Caudate nucleus (tissue), 63 donors: ENCODE measurements at places on chromosomes 1 and 21.

GRCh38 chr1:80909172-80909784 lies 891.5 kb upstream of the ADGRL2 start:
- no peak for DNase-seq

DNA sequence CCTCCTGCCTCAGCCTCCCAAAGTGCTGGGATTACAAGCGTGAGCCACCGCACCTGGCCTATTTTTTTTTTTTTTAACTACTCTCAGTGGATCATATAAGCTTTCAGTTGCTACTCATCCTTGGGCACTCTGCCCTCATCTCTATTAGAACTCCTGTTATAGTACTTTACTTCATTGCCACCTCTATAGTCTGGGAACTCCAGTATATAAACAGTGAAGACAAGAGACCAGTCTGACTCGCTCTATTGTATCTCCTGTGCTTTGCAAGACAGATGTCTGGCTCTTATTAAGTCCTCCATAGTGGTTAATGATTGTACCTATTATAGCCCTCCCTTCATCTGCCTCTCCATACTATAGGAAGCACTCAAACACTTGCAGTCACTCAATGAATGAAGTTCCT lies 15.1 kb downstream of the KHDRBS1 start:
- DNase-seq = no peak

DNA sequence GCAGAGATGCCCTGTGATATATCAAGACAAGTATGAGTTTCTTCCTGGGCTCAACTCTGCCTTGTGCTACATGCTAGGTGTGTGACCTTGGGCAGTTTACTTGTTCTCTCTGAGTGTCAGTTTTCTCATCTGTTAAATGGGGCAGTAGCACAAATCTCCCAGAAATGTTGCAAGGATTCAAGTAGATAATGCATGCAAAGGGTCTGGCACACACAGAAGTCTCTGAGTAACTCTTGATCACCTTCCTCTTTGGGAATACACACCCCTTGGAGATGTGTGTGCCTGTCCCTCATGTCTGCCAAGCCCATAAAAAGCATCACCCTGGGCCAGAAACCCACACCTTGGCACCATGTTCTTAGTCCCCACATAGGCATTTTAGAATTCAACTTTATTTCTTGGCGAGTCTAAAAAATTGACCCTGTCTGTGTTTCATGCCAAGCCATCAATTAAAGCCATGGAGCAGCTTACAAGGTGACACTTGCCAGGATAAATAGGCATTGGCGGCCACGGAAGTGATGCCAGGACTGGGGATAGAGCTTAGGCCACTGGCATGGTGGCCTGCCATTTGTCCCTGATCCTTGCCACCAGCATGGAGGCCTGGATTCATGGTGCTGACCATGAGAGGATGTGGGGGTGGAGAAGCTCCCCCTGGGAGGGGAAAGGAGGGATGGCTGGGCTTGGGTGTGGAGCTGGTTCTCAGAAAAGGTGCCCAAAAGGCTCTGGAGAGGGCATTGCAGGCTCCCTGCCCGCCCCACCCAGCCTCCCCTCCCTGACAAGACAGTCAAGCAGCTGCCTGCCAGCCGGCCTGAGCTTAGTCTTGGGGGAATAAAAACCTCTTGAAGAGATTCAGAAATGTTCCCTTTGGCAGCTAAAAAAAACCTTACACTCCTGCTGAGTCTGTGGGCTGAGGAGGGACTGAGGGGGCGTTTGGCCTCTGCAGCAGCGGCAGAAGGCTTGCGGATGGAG lies 118.0 kb upstream of the IPO9 start:
- DNase-seq = no peak

- no peak for DNase-seq
Measured at GRCh38 chr1:245155272-245156040, 671 bp downstream of the KIF26B start.

- no peak for DNase-seq
Measured at GRCh38 chr1:85195703-85196102, 5.1 kb downstream of the SYDE2 start.

DNA sequence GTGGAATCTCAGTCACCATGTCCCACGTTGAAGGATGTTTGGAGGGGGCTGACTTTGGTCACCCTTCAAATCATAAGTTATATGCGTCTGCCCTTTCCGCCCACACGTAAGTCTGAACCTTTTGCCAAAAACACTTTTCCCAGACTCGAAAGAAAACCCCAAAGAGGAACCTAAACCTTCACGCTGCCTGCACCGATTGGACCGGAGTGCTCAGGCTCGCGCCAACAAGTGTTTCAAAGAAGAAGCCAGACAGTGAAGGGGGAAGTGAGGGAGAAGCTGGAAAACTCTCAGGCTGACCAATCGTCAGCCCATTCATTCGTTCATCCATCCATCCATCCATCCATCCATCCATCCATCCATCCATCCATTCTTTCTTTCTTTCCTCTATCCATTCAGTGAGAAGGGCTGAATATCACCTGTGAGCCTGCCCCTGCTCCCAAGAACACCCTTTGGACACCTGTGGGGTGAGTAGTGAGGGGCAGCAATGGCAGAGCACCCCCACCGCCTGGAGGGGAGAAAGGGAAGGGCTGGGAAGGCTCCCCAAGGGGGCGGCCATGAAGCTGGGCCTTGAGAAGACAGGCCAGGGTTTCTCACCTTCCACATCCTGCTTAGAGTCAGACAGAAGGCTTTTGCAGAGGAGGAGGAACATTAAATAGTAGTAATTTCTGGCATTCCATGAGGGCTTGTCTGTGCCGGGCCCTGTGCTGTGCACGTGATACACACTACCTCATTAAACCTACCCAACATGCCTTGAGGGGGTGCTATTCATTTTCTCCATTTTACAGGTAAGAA lies 27.1 kb upstream of the RUNX3 start:
- no peak for DNase-seq

DNA sequence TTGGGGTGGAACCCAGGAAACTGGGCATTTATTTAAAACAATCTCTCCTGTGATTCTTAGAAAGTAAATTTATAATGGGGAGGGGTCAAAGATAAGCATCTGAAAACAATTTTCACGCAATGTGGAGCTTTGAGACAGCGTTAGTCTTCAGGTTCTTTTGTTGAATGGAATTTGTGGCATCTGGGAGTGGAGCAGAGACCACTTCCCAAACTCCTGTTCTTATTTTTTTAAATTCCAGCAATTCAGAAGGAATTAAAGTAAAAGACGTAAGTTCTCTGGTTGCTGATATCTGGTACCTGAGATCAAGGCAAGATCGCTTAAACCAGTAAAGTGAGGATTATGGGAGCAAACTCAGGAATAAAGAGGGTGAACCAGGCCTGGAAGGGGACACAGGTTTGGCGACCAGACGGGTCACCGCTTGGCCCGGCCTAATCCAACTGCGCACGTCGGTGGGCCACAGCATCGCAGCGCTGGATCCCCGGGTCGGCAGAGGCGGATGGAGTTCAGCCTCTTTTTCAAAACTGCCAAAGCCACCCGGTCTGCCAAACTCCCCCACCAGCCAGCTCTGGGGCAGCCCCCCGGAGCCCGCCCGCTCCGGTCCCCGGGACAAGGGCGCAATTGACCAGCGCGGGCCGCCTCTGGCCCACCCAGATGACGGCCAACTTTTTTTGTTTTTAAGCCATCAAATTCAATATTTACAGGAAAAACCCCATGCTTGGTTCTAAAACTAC lies 754 bp upstream of the PDPN start:
- DNase-seq = no peak

DNA sequence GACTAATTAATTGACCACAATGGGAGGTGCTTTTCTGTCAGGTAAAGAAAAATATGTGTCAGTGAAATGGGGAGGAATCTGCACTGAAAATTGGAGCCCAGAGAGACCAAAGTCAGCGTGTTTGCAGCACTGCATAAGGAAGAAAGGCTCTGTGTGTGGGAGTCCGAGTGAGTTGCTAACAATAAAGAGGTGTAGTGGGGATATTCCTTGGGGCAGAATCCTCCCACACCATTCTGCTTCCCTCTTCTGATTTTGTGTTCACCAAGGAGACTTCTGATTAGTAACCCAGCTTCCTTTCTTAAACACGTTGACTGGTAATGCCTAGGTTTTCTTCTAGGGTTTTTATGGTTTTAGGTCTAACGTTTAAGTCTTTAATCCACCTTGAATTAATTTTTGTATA lies 240.5 kb downstream of the RPS6KC1 start:
- DNase-seq = no peak

DNA sequence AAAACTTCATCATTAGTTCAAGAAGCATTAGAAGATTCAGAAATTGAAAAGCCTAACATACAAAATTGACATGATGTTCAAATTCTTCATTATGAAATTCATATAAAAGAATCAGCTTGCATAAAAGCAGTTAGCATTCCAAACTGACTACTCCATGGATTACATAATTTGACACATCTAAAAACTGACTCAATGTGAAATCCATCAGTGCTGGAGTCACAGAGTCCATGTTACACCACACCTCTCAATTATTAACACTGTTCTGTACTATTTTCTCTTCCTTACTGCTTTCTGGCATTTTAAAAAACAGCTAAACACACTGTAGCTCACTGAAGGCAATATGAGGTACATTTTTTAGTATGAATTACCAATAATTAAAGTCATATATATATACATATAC lies 28.0 kb downstream of the ARHGAP29 start:
- DNase-seq = no peak

GRCh38 chr1:160460214-160460642 lies 59.9 kb downstream of the VANGL2 start:
- no peak for DNase-seq

DNA sequence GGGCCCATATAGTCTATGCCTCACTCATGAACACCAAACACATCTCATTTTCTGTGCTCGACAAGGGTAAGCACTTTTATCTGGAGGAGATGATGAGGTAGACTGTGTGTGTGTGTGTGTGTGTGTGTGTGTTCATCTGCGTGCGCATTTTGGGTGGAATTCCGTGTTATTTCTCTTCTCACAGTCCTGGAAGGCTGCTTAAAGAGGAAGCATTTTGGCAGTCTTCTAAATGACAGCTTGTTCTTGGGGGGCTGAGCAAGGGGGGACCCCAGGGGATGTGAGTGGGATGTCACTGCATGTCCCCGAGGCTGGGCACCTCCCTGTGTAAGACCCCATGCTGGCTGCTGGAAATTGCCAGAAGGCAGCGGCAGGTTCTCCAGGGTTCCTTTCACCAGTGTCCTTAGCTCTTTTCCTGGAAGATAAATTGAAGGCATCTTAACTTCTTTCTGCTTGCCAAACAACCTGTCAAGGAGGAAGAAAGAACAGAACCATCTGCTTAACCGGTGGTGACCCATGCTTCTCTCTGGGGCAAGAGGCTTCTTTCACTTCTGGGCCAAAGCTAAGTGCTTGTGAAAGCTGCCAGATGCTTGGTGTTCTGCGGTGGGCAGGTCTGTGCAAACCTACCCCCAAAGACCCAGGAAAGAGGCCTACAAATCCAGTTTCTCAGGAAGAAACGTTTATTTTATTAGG lies 9.9 kb upstream of the RD3 start:
- DNase-seq = no peak

DNA sequence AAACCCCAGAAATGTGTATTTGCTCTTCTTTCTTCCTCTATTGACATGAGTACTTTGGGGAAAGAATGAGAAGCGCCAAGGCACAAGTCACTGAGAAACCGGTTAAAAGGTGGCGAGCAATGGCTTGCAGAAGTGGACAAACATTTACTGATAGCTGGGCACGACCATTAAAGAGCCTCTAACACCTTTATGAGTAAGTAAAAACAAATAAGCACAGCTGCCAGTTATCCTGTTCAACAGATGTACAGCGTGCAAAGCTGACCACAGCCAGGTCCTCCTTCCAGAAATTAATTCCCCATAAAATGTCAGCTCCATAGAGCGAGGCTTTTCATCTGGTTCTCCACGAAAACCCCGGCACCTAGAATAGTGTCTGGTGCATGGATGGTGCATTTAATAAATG lies 72.7 kb downstream of the CAPZB start:
- no peak for DNase-seq

DNA sequence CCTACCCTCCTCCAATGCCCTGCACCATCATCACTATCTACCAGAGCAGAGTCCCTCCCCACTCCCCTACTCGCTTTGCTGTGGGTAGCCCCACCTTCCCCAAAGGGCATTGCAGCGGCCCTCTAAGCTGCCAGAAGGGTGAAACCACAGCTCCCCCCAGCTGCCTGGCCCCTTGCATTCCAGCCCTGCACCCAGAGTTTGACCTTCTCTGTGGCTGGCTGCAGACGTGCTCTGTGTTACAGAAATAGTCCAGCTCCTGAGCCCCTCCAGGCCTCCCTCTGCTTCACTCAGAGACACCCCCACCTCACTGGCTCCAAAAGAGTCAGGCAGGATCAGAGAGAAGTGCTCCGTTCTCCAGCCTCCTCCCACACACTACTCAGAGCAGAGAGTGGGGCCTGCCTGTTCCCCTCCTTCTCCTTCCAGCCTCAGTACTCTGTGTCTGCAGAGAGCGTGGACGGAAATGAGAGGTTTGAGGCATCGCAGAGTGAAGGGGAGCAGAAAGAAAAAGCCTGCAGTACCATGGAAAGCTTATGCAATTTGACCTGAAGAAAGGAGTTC lies 63.2 kb downstream of the PLEKHA6 start:
- DNase-seq = no peak

- DNase-seq = no peak
Measured at GRCh38 chr21:38679534-38679933, 126.2 kb upstream of the ETS2 start.

- no peak for DNase-seq
Measured at GRCh38 chr21:27326301-27326700, 359.4 kb upstream of the ADAMTS5 start.

GRCh38 chr21:25188677-25189079 lies 418.6 kb downstream of the MRPL39 start:
- DNase-seq = no peak

DNA sequence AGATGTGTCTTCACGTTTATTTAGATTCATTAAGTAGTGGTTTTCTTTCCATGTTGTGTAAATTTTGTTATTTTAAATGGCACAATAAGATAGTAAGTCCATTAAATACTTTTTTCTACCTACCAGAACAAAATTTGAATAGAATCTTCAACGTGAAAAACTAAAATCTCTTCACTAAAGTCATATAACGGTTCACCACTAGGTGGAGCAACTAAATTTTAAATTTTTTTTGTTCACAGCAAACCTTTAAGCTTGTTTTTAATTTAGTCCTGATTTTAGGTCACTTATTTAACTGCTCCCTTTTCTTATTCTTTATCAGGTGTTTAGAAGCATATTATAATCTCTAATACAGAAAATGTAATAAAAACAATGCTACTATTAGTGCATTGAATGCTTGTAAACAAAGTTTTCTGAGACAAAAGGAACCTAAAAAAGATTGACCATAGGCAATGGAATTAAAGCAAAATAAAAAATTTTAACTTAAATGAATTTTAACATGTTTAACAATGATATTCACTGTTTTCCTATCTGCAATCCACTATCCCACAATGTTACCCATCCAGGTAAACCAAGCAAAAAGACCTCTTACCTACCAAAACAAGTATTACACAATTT lies 28.3 kb upstream of the PKN2 start:
- DNase-seq = no peak

DNA sequence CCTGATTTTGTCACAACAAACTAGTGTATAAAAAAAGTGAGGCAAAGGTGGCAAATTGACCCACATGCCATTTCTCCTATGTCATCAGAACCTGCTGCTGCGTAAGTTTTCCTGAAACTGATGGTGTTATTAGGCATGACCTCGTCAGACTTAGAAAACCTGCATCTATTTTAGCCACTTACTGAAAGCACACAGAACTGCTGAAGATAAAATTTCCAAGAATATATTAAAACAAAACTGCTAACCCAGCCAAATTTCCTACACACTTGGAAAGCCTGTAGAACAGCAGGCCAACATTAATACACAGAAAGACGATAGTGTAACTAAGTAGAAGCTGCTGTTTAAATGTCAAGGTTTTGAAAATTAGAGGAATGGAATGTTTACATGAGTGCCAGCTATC lies 674.5 kb upstream of the CXADR start:
- no peak for DNase-seq
